ENCODE measurements at places on chromosomes 6 and 20.

- no peak for DNase-seq
Measured at GRCh38 chr6:35357677-35358076, 15.3 kb downstream of the PPARD start.

GRCh38 chr6:35804996-35805736 is at the start of gene LHFPL5:
TSS of gene LHFPL5 (plus strand) at chr6:35805352. CDS start at chr6:35805671, 319 bp downstream.
- DNase-seq = peak; percentile 85

DNA sequence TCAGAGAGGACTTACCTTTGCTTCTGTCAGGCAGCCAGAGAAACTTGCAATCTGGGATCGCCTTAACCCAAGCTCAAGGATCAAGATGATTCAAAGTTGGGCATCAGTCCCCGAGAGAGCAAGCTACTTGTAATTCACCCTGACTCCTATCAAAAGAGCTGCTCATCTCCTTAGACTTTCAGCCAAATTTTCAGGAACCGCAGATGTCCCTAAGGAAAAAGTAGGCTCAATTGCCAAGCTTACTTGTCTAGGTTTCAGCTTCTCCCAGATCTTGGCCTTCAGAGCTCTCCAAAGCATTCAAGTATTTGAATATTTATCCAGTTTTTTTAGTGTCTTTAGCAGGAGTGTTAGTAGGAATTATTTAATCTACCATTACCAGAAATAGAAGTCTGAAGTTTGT is 434.1 kb upstream of the MMS22L start:
- no peak for DNase-seq

- no peak for DNase-seq
Measured at GRCh38 chr6:143608906-143609305, 68.9 kb upstream of the PHACTR2 start.

DNA sequence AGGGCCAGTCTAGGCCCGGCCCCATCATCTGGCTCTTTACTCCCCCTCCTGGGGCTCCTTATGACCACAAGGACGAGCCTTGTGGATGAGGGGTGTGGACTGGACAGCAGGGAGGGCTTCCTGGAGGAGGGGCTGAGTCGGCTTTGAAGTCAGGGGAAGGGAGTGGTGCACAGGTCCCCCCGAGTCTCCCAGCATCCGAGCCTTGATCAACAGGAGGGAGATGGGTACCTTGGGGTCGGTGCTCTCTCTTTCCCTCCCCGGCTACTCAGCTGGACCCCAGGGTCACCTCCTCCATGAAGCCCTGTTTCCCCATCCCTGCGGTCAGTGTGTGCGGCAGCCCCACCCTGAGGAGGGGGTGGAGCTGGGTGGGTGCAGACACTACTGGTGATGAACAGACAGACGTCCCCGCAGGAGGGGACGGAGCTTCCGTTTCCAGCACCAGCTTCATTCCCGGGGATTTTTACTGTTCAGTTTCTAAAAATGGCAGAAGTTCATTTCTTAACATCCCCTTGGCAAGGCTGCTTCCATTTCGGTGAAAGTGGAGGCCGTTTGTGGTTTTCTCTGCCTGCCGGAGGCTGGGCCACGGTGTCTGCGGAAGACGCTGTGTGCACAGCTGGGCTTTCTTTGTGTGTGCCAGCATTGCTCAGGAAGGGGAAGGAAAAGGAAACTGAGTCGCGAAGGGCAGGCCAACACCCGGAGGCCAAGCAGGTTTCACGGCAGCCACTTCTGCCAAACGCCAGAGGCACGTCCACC is 19.6 kb downstream of the NTSR1 start:
- DNase-seq = no peak

DNA sequence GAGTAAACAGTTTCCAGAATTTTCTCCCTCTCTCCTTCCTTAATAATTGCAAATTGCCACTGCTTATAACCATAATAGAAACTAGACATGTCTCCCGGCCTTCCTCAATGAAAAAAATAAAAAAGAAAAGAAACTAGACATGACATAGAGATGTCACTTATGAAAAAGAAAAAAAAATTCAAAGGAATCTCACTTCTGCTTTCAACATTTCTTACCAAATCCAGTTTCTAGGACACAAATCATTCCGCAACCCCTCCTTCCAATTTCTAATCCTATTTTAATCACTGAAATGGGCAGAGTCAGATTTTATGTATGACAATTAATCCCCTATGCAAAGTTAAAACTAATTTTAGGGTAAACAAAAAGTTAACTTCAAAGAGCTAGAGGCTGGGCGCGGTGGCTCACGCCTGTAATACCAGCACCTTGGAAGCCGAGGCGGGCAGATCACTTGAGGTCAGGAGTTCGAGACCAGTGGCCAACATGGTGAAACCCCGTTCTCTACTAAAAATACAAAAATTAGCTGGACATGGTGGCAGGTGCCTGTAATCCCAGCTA is 40.1 kb upstream of the EEF1A1 start:
- no peak for DNase-seq

GRCh38 chr6:144756469-144756868 is 471.3 kb downstream of the UTRN start:
- no peak for DNase-seq

DNA sequence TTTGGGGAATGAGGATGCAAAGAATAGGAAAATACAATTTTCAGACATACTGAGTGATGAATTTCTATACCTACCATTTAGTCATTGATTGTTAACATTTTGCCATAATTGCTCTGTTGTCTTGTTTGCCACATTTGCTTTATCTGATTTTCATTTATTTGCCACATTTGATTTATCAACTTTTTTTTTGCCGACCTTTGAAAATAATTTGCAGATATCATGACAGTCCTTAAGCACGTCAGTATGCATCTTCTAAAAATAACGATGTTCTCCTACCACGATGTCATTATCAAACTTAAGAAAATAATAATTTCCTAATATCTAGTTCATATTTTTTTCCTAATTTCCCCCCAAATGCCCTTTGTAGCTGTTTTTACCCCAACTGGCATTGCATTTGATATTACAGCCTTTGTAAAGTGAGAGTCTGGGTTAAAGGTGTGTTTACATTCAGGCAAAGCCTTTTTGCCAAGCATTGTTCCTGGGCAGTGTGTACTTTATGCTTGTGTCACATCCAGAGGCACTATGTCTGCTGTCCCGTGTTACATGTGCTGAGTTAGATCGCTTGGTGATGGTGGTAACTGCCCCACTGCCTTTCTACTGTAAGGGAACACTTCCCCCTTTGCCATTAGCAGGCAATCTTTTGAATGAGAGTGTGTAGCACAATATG is 26.4 kb downstream of the SEC23B start:
- DNase-seq = no peak

DNA sequence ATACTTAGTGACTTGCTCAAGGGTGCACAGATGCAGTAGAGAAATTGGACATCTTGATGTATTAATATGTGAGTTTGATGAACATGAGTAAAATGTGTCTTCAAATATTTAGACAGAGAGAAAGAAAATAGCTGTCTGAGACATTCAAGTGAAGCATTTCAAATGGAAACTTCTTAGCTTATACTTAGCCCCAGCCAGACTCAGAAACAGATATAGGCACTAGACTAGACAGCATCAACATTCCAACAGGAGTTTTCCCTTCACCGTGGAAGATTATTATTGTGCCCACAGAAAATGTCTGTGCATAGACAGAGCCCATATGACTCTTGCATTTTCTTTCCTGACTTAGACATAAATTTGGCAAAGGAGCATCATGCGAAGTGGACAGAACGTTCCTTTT is 443.0 kb downstream of the PLCB1 start:
- no peak for DNase-seq

Measured in islet precursor cell (in vitro differentiated cells).